ENCODE measurements at places on chromosomes 1 and 21.

DNA sequence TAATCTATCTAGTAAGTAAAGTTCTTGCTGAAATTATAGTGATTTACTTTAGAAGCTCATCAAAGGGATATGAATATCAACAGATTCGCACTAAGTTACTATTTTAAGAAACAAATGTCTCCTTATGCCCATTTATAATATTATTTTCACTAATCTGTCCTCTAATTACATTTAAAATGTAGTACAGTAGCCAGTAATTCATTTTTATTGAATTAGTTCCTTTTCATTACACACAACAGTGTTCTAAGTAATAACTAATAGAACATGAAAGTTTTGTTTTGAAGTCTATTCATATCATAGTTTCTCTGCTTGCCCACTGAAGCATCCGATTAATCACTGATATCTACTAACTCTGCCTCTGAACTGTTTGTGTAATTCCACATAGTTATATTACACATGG, 225.8 kb downstream of the NEGR1 start:
- DNase-seq = no peak

DNA sequence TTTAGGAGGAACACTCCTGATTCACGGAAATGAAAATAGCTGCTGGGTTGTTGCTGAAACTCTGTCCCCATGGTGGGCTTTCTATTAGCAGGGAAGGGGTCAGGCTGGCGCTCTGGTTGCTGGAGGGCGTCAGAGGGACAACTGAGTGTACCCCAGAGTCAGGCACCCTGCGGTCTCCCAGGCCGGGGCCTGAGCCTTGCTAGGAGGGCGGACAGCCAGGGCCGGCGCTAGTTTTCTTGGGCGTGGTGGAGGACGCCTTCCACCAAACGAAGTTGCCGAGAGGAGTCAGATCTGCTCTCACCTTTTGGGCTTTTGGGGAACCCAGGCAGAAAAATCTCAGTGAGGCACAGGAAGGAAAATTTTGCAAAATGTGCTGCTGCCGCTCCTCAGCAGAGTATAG, 54.8 kb downstream of the NGF start:
- DNase-seq = no peak

DNA sequence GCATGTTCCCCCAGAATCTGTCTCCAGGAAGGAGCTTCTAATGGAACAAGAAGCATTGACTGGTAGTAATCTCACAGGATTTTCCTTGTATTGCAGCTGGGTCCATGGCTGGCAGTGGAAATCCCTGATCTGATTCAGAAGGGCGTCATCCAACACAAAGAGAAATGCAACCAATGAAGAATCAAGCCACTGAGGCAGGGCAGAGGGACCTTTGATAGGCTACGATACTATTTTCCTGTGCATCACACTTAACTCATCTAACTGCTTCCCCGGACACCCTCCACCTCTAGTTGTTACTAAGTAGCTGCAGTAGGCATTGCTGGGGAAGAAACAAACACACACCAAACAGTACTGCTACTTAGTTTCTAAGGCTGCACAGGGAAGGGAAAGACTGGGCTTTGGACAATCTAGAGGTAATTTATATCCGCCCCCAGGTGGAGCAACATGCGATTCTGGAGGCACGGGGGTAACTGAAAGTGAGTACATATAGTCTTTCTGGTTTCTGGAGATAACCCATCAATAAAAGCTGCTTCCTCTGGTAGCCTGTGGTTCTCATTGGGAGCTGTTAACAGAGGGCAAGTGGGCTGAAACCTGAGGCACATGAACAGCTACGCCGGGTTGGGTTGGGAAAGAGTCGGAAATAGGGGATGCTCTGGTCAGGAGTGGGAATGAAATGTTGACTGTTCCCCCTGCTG, 837 bp upstream of the USP21 start:
- DNase-seq = no peak

DNA sequence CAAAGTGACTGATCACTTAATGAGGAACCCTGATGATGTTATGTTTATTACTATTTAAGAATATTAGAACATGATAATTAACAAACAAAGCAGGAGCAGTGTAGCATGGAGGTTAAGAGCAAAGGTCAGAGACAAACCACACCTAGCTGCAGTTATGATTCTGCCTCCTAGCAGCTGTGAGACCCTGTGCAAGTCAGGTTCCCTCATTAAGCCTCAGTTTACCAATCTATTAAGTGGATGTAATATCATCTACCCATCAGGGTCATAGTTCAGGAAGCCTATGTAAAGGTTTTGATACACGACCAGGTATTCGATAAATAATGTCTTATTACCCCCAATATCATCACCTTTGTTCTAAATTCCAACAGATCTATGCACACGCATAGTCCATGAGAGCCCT, 32.0 kb downstream of the DUSP10 start:
- no peak for DNase-seq

DNA sequence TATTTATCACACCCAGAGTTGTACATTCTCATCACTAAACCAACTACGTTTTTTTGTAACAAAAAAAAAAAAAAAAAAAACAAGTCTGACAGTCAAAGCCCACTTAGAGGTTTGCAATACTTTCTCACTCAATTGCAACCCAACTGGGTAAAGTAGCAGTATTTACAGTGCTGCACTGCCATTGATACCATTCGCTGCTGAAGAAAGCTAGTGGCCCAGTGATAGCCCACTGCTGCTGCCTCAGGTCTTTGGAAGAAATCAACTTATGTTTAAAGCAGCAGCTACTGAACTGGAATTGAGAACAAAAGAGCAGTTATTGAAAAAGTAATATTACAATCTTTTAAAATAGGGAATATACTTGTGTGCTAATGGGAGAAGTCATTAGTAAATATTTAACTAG, 2.7 kb downstream of the HNRNPU start:
- no peak for DNase-seq

DNA sequence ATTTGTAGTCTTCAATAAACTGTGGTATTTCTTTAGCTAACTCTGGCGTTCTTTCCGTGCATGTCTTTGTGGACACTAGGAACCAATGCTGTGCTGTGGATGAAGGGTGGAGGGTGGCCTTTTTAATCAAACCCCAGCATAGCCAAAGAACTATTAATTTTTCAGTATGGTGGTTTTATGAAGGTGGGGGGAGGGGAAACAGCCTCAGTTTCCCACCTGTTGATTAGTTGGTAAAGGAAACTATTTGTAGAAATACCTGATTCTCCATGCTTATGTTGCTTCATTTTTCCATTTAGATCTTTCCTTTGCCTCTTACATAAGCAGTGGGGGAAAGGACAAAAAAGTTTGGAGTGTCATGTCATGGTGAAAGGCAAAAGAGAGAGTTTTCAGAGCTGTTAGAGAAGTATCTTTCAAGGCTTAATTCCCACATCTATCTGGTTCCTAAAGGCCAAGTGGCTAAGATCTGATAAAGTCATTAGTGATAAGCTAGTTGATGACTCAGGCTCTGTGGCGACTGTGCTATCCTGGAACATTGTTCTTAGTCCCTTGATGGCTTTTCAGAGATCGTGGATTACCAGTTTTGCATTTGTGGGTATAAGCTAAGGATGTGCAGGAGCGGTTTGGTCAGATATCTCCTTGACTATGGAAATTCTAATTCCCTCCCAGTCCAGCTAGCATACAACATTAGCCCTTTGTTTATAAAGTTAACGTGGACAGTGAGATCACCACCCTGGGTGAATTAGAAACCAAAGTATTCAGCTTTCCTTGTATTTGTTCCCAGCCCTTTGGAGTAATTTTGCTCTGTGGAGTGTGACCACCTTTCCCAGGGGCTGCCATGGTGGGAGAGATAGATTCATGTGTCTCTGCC, 8.7 kb upstream of the HAX1 start:
- no peak for DNase-seq

DNA sequence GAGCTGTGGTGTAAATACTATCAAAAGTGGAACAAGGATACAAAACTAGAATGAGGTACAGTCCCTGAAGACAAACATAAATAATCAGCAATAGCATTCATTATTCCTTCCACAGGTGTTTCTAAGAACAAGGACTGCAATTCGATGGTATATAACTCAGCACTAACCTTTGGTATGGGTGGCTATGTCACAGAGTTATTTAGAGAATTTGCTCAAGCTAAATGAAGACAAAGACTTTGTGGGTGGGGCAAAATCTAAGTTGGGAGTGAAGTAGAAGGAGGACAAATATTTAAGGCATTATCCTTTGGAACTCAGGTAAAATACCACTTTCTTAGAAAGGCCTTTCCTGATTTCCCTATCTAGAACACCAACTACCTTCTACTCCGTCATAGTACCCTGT, 51.5 kb upstream of the CNN3 start:
- no peak for DNase-seq

- no peak for DNase-seq
Measured at GRCh38 chr1:30411206-30411605, 312.2 kb downstream of the MATN1 start.

GRCh38 chr1:210201681-210202080, 30.9 kb upstream of the SERTAD4 start:
- no peak for DNase-seq

GRCh38 chr1:196717868-196718267, 56.8 kb upstream of the CFHR3 start:
- no peak for DNase-seq

DNA sequence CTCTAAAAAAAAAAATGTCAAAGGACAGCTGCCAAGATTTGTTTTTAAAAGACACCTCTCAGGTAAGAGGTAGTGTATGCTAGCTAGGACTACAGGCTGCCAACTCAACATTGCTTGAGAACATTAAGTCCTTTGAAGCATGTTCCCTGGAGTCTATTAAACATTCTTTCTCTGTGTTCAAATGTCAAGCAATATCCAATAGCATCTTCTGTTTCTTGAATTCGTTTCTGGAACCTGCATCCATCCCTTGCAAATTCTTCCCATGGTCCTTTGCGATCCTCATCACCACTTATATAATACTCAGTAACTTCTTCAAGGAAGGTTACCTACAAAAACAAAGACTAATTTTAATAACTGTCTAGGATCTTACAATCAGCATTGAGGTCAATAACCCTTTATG, 5.6 kb downstream of the PPP1R15B start:
- no peak for DNase-seq

Data from T47D (cell line).